ENCODE measurements at places on chromosomes 3 and 15.

DNA sequence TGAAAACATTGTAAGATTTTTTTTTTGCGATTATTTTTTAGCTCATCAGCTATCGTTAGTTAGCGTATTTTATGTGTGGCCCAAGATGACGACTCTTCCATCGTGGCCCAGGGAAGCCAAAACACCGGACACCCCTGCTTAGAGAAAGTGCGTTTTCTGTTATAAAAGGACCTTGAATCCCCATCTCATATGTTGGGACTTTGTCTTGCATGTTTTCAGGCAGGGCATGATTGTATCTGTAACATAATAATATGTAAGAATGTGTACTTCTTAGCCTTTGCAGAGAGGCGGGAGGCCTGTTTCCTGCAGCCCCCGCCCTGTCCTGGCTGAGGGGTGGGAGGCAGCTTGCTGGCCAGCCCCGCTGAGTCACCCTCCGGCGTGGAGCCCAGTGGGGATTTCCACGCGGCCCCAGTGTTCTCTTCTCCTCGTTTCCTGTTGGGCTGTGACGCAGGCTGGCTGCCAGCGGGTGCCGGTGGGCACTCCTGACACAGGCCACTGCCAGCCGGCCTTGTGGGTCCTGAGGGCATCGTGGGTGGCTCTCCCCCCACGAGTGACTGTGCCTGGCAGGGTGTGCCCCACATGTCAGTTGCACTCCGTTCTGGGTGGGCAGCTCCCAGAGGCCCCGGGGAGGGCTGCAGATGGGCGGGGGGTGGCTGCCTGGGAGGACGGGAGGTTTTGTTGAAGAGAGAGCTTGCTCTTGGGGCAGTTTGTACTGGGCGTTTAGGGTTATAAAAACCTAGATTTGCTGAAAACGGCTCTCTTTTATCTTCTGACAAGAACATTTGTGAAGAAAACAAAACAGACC, 55.6 kb downstream of the SMAD3 start:
- peak; percentile 92 for DNase-seq

DNA sequence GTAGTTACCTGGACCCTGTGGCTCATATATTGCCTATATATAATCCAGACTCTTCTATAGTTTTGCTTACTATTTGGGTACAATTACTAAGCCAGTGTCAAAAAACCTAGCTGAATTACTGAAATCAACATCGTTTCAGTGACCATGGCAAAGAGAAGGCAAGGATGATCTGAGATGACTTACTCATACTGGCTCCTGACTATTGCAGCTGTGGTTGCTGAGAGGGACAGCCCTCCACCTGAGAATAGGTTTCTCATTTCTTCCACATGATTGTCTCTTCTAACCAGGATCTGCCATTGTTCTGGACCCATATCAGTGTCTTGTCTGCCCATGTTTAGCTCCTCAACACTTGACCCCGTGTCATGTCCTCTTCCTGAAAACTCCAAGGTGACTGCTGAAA, 30.2 kb downstream of the CASR start:
- DNase-seq: no peak

DNA sequence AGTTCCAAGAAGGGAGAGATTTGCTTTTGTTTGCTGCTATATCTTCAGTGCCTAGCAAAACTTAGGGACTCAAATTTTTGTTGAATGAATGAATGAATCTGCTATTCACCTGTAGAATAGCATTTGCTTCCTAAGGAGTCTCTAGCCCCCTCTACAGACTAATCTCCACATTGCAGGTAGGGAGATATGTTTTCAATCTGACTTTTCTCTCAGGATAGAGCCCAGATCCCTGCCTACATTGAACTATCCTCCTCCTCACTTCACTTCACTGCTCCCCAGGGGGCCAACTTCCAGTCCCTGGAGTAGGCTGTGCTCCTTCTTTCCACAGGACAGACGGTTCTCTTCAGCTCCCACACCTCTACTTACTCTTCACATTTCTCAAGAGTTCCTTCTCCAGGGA, 81.9 kb upstream of the PTX3 start:
- no peak for DNase-seq

GRCh38 chr3:71226565-71227269, 356.8 kb downstream of the FOXP1 start:
- DNase-seq: peak; percentile 55

DNA sequence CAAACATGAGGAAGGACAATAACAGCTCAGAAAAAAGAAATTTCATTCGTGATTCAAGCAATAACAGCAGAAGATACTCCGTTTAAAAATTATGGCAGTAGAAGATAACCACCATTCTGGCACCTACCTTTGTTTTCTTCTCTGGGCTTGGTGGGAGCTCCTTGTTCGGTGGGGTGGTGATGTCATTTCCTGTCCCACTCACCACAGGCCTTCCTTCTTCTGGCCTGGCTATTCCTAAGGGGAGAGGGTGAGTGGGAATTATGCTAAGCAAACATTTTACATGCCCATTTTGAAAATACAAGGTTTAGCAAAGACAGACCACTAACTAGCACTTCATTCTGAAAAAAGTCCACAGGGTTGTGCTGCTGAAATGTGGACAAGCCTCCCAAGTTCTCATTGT, 74.4 kb downstream of the DHX30 start:
- DNase-seq: no peak

GRCh38 chr15:52162260-52162659, 28.9 kb downstream of the GNB5 start:
- DNase-seq: no peak

GRCh38 chr3:183082355-183082915, 16.9 kb downstream of the MCCC1 start:
- no peak for DNase-seq

GRCh38 chr3:123629747-123630047, 44.8 kb upstream of the HACD2 start:
- DNase-seq: no peak

GRCh38 chr3:56205406-56205805, 262.9 kb downstream of the ERC2 start:
- DNase-seq: no peak

- no peak for DNase-seq
These were observed 41.9 kb downstream of the GPD1L start for GRCh38 chr3:32148351-32148750.

DNA sequence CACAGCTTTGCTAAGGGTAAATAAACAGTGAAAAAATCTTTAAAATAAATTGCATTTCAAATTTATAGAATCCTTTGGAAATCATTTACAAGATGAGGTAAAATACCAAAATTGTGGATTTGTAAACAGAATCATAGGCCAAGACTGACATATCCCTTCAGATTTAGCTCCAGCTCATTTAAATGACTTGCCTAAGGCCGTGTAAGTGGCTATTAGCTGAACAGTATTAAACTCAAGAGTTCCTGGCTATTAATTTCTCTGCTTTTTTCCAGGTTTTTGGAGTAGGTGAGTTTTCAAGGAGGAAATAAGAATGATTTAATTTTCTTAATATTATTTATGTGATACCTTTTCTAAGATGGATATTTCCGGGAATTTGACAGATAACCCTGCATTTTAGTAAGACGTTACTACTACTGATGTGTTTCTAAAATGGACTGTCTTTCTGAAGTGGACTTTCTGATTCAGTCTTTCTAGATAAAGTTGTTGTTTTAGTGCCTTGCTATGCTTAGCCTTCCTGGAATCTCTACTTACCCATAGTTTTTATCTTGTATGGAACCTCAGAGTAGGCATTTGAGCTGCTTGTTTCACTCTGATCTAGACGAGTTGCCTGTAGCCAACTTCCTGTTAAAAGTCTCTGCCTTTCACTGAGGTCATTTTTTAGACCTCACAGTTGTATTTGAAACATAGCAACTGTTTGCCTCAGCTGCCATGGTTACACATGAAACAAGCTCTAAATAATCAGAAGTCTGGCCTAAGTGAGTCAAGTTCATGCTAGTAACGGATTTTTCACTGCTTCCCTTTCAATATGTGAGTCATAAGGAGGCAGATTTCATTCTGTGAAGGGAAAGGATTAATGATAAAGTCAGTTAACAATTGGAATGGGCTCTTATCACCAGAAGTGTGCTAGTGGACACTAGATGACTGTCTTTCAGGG, 127.0 kb downstream of the KLHL25 start:
- DNase-seq: peak; percentile 98

DNA sequence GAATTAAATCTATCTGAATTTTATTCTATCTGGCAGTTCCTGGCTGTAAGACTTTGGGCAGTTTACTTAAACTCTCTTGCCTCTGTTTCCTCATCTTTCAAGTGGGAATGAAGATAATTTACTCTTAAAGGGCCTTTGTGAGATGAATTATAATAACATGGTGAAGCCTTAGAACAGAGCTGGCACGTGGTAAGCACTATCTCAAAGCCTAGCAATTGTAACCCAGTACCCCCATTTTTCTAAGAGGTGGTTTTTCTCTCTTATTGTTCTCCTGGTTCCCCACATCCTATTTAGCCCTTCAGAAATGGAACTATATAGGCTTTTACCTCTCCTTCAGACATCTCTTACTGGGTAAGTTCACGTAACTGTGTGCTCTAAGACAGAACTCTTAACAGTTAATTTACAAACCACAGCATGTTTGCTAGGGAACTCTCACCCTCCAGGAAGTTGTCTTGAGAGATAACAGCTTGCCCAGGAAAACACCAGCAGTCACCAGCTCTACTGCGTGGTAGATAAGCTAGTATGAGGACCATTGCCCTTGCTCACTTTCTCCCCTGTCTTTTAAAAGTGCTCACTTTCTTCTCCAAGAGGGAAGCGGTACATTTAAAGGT, 12.3 kb upstream of the CRBN start:
- DNase-seq: no peak

DNA sequence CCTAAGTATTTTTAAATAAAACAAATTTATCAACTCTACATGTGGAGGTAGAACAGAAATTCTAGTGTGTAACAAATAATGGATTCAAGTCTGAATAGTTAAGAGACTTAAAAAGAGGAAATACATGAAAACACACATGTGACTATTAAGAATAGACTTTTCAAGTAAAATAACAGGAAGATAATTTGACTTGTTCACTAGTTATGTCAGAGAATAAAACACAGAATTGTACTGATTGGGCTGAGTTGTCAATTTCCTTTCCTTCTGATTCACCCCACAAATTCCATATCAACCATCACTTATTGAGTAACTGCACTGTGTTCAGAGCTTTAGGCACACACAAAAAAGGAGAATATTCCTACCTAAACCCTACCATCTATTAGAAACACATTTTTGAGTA, 557.2 kb downstream of the TUSC7 start:
- peak; percentile 1 for DNase-seq

- no peak for DNase-seq
These were observed 387.4 kb downstream of the RBMS3 start for GRCh38 chr3:29668233-29668632.

- no peak for DNase-seq
These were observed 1138.4 kb downstream of the SI start for GRCh38 chr3:163939926-163940325.

- no peak for DNase-seq
These were observed 24.1 kb downstream of the GYG1 start for GRCh38 chr3:149015393-149015792.

All from inflammatory macrophage treated with lipopolysaccharide for 4 hours (primary cell).